M059J (cell line): ENCODE measurements at places on chromosomes 1 and 21.

- DNase-seq, result no peak
Measured at GRCh38 chr1:198811449-198811848, 172.6 kb downstream of the PTPRC start.

DNA sequence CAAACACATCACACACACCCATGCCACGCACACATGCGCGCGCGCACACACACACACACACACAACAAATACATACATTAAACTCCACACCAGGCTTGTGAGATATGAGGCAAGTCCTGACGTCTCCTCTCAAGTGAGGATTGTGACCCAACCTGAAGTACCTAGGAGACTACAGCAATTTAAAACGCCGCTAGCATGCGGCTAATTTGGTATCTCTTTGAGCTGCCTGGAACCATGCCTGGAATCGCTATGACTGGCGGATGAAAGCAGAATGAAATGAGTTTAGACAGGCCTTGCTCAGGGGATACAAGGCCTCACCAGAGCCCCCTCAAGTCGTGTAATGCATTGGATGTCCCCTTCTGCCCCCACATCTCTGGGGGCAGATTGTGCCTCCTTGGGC is 1.6 kb upstream of the RAB7B start:
- DNase-seq, result no peak

- DNase-seq, result no peak
Measured at GRCh38 chr1:175174309-175175102, 18.1 kb downstream of the KIAA0040 start.

GRCh38 chr1:198662821-198663220 is 24.0 kb downstream of the PTPRC start:
- no peak for DNase-seq

DNA sequence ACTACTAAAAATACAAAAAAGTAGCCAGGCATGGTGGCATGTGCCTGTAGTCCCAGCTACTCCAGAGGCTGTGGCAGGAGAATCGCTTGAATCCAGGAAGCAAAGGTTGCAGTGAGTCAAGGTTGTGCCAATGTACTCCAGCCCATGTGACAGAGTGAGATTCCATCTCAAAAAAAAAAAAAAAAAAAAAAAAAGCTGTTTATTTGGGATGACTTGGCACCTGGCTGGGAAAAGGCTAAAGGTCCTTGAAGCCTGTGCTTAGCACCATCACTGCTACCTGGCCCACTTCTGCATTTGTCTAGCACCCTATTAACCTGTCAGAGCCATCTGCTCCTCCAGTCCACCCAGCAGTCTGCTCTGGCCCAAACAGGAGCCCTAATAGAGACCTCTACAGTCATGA is 25.0 kb downstream of the PRDX6 start:
- DNase-seq, result no peak

DNA sequence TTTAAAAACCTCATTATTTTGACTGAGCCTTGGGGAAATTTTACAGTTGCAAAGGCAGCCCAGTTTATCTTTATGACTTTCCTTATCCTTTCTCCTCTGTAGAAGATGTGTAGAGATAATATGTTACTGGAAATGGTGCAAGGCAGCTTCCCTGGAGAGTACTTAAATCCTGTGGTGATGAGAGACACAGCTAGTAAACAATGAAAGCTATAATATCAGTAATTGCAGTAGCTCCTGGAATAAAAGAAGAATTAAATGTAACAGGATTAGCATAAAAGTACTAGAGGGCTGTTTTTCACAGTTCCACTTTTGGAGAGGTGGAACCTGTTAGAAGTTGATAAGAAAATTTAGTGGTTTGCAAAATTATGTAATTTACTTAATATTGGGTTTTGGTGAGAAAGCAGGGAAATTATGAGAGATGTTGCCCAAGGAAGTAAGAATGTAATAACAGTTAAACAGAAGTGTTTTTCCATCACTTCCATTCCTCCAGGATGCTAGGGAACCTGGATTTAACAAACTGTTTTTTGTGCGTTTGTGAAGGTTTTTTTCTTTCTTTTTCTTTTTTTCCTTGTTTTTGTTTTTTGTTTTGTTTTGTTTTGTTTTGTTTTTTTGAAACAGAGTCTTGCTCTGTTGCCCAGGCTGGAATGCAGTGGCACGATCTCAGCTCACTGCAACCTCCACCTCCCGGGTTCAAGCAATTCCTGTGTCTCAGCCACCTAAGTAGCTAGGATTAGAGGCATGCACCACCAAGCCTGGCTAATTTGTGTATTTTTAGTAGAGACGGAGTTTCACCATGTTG is 15.7 kb upstream of the EDEM3 start:
- no peak for DNase-seq

GRCh38 chr1:181175356-181175910 is 86.9 kb downstream of the IER5 start:
- no peak for DNase-seq

- DNase-seq, result no peak
Measured at GRCh38 chr1:89527750-89528381, 3.2 kb downstream of the LRRC8B start.

- no peak for DNase-seq
Measured at GRCh38 chr1:226990133-226990716, 50.1 kb downstream of the COQ8A start.

- no peak for DNase-seq
Measured at GRCh38 chr1:24065304-24065703, 46.6 kb downstream of the MYOM3 start.
